Panc1 (cell line): ENCODE measurements at places on chromosomes 5 and 9. TPM values are rescaled to one million over a fixed set of nuclear protein-coding genes. Genes with fewer than 3 reads are reported as not detected.
A peak's percentile ranks its signal among the peaks of the same experiment; 100 is the strongest.

DIRAS2 gene
- total RNA-seq = 0.03 TPM

ARL14EPL gene
- not detected for total RNA-seq

OR1Q1 gene
- not detected for total RNA-seq

TMEM215 gene
- not detected for total RNA-seq

MZB1 gene
- total RNA-seq = 0.49 TPM

SAXO1 gene
- total RNA-seq = not detected

DNA sequence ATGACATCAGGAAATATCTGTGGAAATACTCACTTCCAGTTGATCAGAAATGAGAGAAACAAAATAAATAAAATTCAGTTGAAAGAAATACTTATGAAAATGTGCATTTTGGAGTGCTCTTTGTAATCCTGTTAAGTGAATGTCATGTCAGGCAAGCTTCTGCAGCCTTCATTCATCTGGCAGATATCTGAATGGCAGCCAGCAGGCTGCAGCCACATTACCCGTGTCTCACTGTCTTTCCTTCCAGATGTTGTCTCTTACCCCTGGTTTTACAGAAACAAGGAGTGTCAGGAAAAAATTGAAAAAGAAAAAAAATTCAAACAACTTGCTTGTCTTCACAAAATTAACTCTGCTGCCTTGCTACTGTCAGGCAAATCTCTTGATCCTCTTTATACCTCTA is 445.0 kb upstream of the RIOK2 start:
- no peak overlapping the region for H3K4me3 ChIP-seq
- no peak overlapping the region for H3K27ac ChIP-seq
- DNase-seq = no peak
- no peaks in the 10 kb centered on the region for H3K4me1 ChIP-seq

DNA sequence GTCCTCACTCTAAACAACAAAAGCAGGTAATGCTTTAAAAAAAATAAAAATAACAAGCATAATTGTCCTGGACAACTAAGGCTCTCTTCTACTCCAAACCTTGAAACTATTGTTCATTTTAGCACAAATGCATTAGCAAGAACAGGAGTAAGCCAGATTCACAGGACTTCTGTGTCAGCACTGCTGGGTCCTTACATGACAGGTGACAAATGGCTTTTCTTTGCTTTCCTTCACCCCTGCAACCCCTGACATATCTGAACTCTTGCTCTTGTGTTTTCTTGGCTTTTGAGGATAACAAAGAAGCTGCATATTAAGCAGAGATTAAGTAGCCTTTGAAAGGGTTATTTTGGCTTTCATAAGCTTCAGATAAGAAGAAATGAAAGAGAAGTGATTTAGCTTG is 71.1 kb downstream of the ZNF474 start:
- H3K27me3 ChIP-seq = no peaks in the 10 kb centered on the region
- no peak for DNase-seq
- no peak overlapping the region for H3K27ac ChIP-seq
- no peaks in the 10 kb centered on the region for H3K4me1 ChIP-seq
- no peaks in the 10 kb centered on the region for H3K36me3 ChIP-seq

DNA sequence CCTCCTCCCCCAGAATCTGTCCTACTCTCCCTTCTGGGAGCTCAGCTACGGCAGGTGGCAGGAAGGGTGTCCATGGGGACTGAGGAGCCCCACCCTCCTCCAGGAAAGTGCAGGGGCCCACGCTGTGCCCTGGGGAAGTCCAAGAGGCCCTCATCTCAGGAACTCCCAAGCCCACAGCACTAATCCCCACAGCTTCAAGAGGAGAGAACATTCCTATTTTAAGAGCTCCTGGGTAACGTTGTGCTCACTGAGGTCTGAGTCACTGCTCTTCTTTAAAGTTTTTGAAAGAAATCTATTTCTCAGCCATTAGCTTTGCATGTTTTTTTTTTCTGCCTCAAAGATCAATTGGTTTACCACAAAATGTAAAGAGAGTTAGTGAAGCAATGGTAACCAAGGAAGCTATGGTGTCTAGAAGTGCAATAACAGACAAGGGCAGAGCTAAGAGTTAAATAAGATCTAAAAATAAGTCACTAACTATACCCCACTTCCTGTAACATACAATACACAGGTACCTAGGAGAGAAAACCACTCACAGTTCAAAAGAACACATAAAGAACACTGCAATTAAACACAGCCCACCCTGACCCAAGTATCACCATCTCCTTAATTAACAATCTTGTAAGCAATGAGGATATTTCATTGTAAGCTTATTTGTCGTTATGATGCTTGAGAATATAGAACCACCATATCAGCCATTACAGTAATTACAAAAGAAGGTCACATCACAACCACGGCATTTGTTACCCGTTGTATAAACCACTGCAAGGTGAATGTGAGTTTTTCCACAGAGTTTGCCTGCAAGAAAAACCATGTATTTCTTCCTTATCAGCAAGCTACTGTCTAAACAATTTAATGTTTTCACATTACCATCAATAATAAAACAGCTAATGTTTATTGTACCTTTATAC is 382.3 kb upstream of the SLC30A5 start:
- H3K36me3 ChIP-seq = no peaks in the 10 kb centered on the region
- DNase-seq = no peak
- no peaks in the 10 kb centered on the region for H3K27me3 ChIP-seq
- H3K4me3 ChIP-seq = no peak overlapping the region
- no peaks in the 10 kb centered on the region for H3K4me1 ChIP-seq

DNA sequence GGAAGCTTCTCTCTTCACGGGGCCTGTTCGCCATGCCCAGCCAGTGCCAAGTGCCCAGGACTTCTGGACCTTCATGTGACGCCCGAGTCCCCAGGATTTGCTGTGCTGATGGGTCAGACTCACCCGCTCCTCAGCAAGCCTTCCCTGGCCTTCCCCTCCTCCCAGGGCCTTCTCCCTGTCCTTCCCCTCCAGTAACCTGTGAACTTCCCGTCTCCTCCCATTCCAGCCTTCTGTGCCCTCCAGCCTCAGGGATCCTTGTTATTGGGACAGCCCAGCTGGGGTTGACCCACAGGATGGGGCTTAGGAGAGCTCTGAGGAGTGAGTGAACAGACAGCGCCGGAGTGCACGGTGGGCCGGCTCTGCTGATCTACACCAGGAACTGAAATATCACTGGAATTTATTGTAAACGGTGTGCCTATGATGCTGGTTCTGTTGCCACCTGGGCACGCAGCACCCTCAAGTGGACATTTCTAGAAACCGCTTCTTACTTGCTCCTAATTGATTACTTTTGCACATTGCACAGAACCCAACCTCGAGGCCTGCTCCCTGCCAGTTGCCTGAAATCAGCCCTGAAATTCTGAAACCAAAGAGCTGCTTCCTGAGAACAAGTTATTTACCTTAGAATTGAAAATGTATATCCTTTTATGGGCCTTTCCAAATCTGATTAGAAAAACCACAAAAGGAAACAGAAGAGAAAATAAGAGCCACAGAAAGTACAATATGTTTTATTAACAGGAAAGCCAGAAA is 1.5 kb downstream of the SPAAR start:
- DNase-seq = no peak
- no peak overlapping the region for H3K4me3 ChIP-seq
- peaks cover 53% of the 10 kb centered on the region for H3K4me1 ChIP-seq
- H3K27ac ChIP-seq = peak overlapping the region; percentile 74
- no peaks in the 10 kb centered on the region for H3K36me3 ChIP-seq

GRCh38 chr9:97630591-97630990 is 2.6 kb downstream of the TSTD2 start:
- peaks cover 11% of the 10 kb centered on the region for H3K4me1 ChIP-seq
- peaks cover 3% of the 10 kb centered on the region for H3K36me3 ChIP-seq
- H3K4me3 ChIP-seq = no peak overlapping the region
- no peak for DNase-seq
- H3K27ac ChIP-seq = no peak overlapping the region
- H3K27me3 ChIP-seq = no peaks in the 10 kb centered on the region

GRCh38 chr5:143354025-143354424 is 49.5 kb downstream of the NR3C1 start:
- peak overlapping the region; percentile 66 for H3K27ac ChIP-seq
- peaks cover 65% of the 10 kb centered on the region for H3K4me1 ChIP-seq
- no peaks in the 10 kb centered on the region for H3K36me3 ChIP-seq
- H3K4me3 ChIP-seq = no peak overlapping the region
- H3K27me3 ChIP-seq = no peaks in the 10 kb centered on the region
- DNase-seq = no peak

- DNase-seq = no peak
- H3K4me1 ChIP-seq = peaks cover 8% of the 10 kb centered on the region
- H3K27me3 ChIP-seq = no peaks in the 10 kb centered on the region
- H3K36me3 ChIP-seq = no peaks in the 10 kb centered on the region
Observed at GRCh38 chr9:16704116-16705110, 166.1 kb downstream of the BNC2 start.

GRCh38 chr5:165497707-165498106 is 1992.3 kb downstream of the MAT2B start:
- no peak overlapping the region for H3K27ac ChIP-seq
- H3K27me3 ChIP-seq = no peaks in the 10 kb centered on the region
- peak; percentile 5 for DNase-seq
- H3K4me1 ChIP-seq = no peaks in the 10 kb centered on the region
- no peaks in the 10 kb centered on the region for H3K36me3 ChIP-seq

- no peak overlapping the region for H3K27ac ChIP-seq
- H3K36me3 ChIP-seq = no peaks in the 10 kb centered on the region
- H3K4me3 ChIP-seq = no peak overlapping the region
- H3K4me1 ChIP-seq = no peaks in the 10 kb centered on the region
- no peaks in the 10 kb centered on the region; the same call in none of the 2 replicates for H3K27me3 ChIP-seq
- no peak for DNase-seq
Observed at GRCh38 chr5:74152625-74153254, 487.8 kb downstream of the ENC1 start.

GRCh38 chr5:35754481-35754880 is 102.2 kb upstream of the IL7R start:
- no peak for DNase-seq
- no peaks in the 10 kb centered on the region for H3K27me3 ChIP-seq
- no peaks in the 10 kb centered on the region for H3K4me1 ChIP-seq
- no peak overlapping the region for H3K27ac ChIP-seq

DNA sequence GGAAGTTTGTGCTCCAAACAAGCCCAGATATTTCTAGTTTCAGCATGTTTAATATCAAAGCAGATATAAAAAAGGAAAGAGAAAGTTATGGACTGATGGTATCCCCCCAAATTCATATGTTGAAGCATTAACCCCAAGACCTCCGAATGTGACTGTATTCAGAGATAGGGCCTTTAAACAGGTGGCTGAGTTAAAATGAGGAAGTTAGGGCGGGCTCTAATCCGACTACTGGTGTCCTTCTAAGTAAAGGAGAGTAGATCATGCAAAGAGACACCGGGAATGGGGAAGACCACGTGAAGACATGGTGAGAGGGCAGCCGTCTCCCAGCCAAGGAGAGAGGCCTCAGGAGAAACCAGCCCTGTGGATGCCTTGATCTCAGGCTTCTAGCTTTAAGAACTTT is 324.1 kb upstream of the KIF2A start:
- DNase-seq = no peak
- no peak overlapping the region for H3K27ac ChIP-seq
- no peak overlapping the region for H3K4me3 ChIP-seq
- no peaks in the 10 kb centered on the region; the same call in 1 of the 2 replicates for H3K36me3 ChIP-seq
- no peaks in the 10 kb centered on the region for H3K4me1 ChIP-seq

- no peaks in the 10 kb centered on the region for H3K4me1 ChIP-seq
- H3K36me3 ChIP-seq = no peaks in the 10 kb centered on the region
- no peak overlapping the region for H3K27ac ChIP-seq
- no peak for DNase-seq
- H3K4me3 ChIP-seq = no peak overlapping the region
- no peaks in the 10 kb centered on the region for H3K27me3 ChIP-seq
Observed at GRCh38 chr5:33675958-33676464, 215.8 kb downstream of the ADAMTS12 start.

DNA sequence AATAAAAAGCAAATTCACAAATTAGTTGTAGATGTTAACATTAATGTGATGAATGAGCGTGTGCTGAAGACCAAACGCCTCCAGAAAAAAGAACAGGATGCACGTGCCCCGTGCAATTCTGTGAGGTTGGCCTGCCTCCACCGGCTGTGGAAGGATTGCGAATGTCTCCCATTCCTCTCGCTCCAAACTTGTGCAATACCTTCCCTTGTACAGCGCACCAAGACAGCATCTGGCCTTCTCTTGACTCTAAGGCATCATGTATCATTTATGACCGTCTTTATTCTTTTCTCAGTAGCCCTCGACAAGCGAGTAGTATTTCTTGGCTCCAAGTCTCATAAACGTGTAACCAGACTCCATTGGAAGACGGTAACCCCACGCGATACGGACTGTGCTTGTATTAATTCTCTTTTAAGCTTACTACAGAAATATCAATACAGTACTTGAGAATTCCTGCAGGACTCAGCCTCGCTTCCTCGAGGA is 1.5 kb upstream of the TESK1 start:
- H3K4me1 ChIP-seq = peaks cover 20% of the 10 kb centered on the region
- no peaks in the 10 kb centered on the region; the same call in 1 of the 2 replicates for H3K36me3 ChIP-seq

GRCh38 chr5:43352131-43352530 is 38.9 kb upstream of the HMGCS1 start:
- H3K27ac ChIP-seq = no peak overlapping the region
- DNase-seq = no peak
- no peaks in the 10 kb centered on the region for H3K36me3 ChIP-seq
- H3K4me1 ChIP-seq = no peaks in the 10 kb centered on the region
- no peak overlapping the region for H3K4me3 ChIP-seq
